Large intestine (tissue), 12 donors: ENCODE measurements at places on chromosomes 7 and 10.

DNA sequence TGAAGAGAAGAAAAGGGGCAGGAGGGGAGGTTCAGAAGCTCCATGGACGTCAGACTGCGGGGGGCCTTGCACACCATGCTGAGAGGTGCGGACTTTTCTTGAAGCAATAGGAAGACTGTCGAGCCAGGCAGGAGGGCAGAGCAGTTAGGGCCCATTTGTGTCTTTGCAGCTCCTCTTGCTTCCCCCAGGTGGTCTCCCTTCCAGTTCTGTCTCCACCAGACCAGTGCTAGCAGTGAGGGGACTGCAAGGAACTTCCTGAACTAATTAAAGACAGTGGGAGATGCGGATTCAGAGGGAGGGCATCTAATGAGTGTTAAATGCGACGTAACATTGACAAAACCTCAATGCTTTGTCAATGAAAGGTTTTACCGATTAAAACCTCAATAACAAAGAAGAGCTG, 225.4 kb downstream of the USP6NL start:
- no peak for DNase-seq

GRCh38 chr10:72263613-72264241, 10.0 kb upstream of the DDIT4 start:
- DNase-seq: peak; percentile 95

DNA sequence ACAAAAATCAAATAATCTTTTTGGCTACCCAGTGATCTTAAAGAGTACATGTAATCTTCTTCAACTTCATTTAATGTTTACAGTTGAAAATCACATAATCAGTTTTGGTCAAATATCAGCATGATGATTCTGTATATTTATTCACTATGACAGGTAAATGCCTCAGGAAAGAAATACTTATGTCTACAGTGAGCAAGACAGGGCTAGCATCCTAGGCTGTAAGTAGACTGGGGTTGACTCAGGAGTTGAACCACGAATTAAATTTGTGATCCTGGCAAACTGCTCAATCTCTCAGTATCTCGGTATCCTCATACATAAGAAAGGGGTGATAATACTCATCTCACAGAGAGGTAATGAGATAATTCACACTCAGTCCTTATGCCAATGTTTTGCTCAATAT, 71.8 kb downstream of the SEMA3D start:
- no peak for DNase-seq

DNA sequence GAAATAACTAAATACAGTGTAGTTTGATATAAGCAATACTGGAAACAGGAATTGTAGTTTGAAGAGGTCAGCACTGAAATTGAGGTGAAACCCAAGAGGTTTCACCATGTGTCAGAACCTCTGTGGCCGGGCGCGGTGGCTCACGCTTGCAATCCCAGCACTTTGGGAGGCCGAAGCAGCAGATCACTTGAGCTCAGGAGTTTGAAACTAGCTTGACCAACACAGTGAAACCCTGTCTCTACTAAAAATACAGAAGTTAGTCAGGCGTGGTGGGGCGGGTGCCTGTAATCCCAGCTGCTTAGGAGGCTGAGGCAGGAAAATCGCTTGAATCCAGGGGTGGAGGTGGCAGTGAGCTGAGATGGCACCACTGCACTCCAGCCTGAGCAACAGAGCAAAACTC, 13.7 kb downstream of the AHCYL2 start:
- DNase-seq: no peak

- DNase-seq: no peak
Measured at GRCh38 chr7:31029251-31030042, 22.7 kb upstream of the ADCYAP1R1 start.

DNA sequence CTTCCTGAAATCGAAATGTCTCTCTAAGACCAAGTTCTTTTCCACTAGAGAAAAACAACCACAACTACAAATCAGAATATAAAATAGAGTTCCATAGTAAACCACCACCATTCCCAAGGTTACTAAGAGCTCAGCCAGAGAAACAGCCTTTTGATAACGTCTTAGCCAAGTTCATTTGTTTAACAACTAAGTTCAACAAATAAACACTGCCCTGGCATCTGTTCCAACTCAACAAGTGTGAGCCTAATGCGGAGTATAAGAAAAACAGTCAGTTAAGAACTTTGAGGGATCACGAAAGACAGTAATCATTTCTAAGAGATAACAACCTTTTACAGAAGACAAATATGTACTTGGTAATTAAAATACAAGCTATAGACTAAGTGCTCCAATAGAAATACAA, 77.3 kb downstream of the CALD1 start:
- no peak for DNase-seq
